ENCODE measurements at places on chromosomes 1 and 21.

DNA sequence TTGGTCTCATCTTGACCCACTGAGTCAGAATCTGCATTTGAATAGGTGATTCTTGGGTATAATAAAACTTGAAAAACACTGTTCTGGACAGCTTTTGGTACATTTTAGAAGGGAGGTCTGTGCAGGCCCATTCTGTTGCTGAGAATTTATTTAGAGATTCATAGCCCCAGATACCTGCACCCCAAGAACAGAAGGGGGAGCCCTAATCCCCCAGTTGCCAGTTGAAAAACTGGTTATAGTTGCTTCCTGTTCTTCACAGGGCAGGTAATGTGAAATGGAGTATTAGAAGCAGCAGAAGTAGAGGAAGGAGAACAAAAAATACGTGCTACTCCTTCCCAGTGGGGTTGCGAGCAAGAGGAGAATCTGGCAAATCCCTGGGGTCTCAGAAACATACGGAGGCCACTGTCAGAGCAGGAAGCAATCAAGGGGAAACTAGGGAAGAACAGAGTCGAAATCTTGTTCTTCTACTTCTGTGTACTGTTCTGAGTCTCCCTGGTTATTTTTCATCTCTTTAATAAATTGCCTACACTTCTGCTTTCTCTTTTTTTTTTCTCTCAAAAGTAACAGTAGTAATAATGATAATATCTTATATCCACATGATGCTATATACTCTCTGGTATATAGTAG lies 4.6 kb upstream of the CLCA2 start:
- DNase-seq: peak; percentile 63

DNA sequence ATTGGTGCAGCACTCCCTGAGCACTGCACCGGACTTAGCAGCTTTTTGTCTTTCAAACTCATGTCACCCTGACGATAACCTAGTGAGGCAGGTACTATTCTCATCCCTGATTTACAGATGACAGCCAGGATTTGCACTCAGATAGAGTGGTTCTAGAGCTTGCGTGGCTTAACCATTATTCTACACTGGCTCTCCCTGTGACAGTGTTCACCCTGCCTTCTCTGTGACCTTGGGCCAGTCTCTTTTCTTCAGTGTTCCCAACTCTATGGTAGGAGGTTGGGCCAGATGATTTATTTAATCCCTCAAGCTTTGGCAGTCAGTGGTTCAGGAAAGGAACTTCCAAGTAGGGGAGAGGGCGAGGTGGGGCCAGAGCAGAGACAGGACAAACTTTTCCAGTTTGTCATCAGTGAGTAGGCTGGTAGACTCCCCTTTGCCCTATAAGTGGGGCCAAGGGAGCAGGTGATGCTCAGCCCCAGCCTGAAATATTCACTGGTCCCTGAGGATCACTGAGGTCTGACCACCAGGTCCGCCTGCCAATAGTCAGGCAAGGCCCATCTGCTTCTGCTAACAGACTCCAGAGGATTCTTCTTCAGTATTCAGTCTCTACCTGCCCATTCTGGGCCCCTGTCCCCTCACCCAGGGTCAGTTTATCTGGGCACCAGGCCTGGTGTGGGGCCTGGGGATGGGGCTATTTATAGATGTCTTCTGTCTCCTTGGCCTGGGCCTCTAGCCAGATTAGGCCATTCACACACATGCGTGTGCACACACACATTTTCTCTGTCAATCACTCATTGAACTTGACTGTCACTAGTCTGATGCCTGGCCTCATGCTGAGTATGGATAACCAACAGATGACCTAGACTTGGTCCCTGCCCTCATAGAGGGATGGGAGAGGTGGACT lies 8.8 kb upstream of the FABP3 start:
- DNase-seq: no peak

- DNase-seq: no peak
Observed at GRCh38 chr1:76807543-76808260, 59.6 kb upstream of the ST6GALNAC5 start.

GRCh38 chr1:173064011-173064410 lies 13.3 kb upstream of the TNFSF18 start:
- DNase-seq: no peak

DNA sequence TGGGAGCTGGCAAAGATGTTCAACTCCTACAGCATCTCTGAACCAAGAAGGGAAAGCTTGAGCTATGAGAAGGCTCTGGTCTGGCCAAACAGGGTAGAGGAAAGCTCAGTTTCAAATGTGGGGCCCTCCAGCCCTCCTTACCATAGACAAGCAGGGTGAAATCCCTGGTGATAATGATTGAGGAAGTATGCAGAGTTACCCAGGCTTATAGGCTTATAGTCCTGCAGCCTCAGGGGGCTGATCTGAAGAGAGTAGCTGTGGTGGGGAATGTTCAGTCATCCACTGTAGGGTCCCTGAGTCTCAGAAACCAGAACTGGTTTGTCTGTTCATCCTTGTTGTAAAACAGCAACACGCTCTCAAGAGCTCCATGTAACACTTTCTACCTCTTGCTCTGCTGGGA lies 19.8 kb upstream of the LY9 start:
- DNase-seq: no peak

DNA sequence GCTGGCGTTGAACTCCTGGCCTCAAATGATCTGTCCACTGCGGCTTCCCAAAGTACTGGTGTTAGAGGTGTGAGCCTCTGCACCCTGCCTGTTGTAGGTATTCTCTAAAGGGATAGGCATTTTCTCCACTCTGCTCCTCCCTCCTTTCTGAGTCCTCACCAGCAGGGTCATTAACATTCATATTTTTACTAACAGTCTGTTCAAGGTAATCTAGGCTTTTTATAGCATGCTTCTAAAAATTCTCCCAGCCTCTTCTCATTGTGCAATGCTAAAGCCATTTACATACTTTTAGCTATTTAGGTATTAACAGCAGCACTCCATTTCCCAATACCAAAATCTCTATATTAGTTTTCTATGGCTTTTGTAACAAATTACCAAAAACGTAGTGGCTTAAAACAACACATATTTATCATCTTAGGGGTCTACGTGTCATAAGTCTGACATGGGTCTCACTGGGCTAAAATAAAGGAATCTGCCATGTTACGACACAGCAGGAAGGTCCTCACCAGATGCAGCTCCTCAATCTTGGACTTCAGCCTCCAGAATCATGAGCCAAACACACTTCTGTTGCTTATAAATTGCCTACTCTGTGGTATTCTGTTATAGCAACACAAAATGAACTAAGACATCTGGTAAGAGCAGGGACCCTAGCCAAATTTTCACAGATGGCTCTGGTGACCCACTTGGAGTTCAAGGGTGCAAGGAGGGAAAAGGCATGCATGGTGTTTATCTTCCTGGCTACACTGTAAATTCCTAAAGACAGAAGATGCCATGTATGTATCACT lies 2.9 kb upstream of the SLC2A7 start:
- DNase-seq: peak; percentile 30

DNA sequence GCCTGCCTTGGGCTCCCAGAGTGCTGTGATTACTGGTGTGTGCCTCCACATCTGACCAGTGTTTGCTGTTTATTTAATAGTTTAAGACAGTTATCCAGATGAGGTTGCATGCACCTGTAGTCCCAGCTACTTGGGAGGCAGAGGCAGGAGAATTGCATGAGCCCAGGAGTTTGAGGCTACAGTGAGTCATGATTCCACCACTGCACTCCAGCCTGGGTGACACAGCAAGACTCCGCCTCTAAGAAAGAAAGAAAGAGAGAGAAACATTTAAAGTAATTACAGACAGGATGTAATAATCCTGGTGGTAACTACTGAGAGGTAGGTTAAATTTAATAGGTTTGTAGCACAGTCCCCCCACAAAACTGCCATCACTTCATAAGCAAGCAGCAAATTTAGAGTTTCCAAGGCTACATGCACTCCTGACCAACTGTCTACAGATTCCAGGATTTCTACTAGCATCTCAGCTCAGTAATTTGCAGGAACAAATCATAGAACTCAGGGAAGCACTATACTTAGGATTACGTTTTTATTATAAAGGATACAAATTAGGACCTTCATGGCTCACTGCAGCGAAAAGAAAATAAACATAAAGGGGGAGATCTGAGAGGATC lies 89.6 kb downstream of the PKN2 start:
- peak; percentile 40 for DNase-seq

- no peak for DNase-seq
Observed at GRCh38 chr1:19768353-19769210, 31.1 kb downstream of the TMCO4 start.

- no peak for DNase-seq
Observed at GRCh38 chr1:76583875-76584477, 283.3 kb upstream of the ST6GALNAC5 start.

DNA sequence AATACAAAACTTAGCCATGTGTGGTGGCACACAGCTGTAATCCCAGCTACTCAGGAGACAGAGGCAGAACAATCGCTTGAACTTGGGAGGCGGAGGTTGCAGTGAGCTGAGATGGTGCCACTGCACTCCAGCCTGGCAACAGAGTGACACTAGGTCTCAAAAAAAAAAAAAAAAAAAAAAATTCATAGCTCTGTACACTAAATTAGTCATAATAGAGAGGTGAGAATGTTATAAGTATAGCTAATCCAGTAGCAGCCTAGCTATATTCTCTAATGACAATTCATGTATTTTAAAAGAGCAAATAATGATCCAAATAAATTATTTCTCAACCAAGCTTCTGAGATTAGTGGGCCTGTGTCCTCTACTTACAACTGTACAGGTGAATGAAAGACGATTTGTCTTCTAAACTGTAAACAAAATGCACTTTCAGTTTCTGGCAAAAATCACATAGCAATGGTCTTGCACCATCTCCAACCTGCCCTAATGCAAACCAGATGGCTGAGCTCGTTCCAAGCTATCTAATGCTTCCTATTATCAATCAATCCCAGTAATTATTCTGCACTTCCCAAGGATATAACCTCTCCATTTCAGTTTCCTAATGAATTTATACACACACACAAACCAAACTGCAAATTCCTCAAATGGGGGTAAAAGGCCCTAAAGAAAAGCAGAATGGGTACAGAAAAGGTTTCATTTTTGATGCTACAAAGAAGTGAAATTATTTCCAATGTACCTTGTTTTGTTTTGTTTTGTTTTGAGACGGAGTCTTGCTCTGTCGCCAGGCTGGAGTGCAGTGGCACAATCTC lies 56.5 kb downstream of the GATAD2B start:
- peak; percentile 46 for DNase-seq

DNA sequence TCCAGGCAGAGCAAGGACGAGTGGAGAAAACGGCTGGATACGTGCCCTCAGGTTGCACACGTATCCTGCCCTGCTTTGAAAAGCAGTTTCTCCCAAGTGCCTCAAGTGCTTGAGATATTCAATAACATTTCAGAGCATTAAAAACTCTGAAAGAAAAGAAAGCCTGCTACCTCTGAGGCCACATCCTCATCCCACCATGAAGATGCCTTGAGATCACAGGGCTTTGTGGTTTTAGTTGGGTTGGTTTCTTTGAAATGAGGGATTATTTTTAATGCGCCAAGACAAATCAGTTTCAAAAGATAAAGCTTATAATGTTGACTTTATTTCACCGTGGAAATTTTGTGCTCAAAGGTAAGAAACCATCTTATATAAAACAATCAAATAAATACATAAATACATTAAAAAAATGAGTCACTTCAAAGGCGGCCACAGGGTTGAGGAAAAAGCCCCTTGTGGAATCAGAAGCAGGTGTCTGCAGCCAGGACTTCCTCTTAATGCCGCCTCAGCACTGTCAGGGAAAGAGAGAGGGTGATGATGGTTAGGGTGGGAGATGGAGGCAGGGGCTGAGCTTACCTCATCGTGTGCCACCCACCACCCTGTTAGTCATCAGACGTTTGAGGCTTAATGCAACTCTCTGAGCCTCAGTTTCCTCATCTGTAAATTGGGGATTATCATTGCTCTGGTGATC lies 1.4 kb downstream of the NPPB start:
- no peak for DNase-seq

- DNase-seq: peak; percentile 13
Observed at GRCh38 chr1:71660411-71660810, 579.6 kb upstream of the ZRANB2 start.

- no peak for DNase-seq
Observed at GRCh38 chr21:16842696-16843035, 670.2 kb upstream of the CXADR start.

GRCh38 chr1:210418863-210419650 lies 90.4 kb downstream of the HHAT start:
- no peak for DNase-seq

DNA sequence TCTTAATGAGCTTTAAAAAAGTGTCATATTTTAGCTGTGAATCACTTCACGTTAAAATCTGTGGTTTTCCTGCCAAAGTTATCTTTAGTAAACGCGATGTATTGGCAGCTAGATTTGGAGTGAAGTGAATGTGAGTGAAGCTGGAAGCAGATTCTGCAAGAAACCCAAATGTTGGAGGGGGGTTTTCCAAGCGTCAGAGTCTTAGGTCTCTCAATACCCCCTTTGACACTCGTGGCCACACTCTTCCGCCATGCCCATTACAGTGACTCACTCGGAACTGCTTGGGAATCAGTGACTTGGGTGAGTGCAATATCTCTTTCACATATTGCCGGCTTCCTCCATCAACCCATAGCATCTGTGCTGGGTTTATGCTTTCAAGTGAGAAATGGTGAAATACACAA lies 17.5 kb downstream of the B3GALT5 start:
- no peak for DNase-seq

DNA sequence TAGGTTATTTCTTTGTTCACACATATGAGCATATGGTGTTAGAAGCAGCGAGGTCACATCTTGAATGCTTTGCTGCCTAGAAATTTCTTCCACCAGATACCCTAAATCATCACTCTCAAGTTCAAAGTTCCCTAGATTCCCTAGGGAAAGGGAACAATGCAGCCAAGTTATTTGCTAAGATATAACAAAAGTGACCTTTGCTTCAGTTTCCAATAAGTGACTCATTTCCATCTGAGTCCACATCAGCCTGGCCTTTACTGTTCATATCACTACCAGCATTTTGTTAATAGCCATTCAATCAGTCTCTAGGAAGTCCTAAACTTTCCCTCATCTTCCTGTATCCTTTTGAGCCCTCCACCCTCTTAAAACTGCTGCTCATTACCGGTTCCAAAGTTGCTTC lies 1502.5 kb downstream of the KCNT2 start:
- DNase-seq: no peak

Measured in fibroblast of pulmonary artery (primary cell).